ENCODE measurements at places on chromosomes 7 and 10.

- DNase-seq = peak; percentile 11
Observed at GRCh38 chr10:74034301-74034700, 36.4 kb downstream of the VCL start.

- DNase-seq = peak; percentile 55
Observed at GRCh38 chr7:5997210-5997808, 11.5 kb downstream of the PMS2 start.

DNA sequence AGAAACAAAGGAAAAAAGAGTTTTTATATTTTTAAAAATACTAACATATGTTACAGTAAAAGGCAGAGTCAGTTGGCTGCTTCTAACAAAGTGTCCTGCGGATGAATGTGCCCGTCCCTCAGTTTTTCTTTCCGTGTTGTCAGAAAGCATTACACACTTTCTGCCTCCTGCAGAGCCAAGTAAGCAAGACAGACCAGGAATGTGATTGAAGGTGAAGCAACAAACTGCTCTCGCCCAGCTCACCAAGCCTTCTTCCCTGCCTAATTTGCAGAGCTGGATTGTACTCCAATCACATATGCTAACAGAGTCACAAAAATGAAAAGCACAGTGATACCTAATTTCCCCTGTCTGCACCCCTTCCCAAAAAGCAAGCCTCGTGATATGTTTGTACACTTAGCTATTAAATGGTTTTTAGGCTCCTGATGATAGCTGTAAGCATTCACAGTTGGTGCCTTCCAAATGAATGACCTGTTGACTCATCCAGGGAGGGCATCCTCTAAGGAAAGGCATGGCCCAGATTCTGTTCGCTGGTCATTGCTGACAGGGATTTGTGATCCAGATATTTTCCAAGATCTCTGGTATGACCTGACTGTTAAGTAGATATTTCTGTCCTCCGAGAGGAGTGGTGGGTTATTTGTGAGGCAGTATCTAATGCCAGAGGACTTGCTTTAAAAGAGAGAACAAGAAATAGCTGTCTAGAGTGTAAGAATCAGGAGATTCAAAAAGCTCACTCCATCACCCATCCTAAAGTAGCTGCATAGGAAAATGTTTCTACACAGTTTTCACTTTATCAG, 187.3 kb upstream of the PLXDC2 start:
- no peak for DNase-seq

GRCh38 chr10:132722394-132723329, 63.3 kb downstream of the NKX6-2 start:
- no peak for DNase-seq

DNA sequence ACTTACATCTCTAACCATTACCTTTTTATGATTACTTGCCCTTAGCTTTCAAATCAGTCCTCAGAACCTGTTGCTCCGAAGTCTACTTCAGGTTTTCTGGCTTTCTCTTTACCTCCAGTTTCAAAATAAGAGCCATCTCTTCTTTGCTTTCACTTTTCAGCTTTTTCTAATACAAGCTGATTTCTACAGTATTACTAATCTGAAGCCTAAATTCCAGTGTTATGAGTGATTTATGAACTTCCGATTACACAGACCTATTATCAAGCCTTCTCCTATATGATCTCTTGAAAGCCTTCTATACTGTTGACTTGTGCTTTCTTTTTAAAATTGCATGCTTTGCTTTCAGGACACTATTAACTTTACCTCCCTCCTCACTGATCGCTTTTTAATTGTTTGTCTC, 1307.8 kb upstream of the CELF2 start:
- no peak for DNase-seq

DNA sequence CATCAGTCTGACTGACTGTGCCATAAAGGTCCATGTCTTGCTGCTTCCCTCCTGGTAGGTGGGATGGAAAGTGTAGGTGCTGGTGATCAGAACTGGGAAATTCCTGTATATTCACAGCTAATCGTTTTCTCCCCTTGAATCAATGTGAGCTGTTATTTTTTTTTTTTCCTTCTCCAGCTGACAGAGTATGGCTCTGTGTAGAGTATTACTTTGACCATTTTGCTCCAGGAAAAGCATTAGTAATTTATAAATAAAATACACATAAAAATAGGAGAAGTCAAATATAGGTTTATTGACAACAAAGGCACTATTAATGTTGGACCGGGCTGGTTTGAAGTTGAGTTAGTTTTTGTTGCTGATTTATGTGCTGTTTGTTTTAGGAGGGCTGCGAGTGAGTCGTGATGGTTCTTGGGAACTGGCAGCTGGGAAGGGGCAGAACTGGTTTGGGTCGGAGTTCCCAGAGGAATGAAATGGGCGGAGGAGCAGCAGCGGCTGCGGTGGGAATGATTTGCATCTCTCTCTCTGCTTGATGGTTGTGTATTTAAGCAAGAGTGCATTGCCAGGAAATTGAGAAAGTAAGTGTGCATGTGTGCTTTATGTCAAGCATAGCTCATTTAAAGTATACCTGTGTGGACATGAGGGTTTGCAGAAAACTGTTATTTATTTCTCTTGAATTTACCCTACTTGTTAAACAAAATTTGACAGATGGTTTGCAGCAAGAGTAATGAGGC, 80.9 kb downstream of the LRMDA start:
- no peak for DNase-seq

Data from naive B cell (primary cell).